ENCODE measurements at places on chromosomes 1 and 21.
A peak's percentile ranks its signal among the peaks of the same experiment; 100 is the strongest.

GRCh38 chr1:67948151-67949080 is 102.0 kb downstream of the DIRAS3 start:
- no peak for DNase-seq

DNA sequence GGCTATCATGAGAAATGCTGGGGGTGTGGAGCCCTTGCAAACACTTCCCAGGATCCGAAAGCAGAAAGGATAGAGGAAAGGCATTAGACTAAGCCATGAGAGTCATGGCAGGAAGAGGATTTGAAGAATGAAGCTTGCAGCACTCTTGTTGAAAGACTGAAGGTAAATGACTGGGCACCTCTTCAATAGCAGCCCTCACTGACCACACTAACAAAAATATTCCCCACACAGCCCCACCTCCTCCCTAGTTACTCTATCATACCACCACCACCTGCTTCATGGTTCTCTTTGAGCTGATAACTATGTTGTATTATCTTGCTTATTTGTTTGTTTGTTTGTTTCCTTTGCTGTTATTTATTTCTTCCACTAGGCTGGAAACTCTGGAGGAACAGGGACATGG is 13.2 kb upstream of the ATP1A1 start:
- DNase-seq, result no peak

- DNase-seq, result no peak
Observed at GRCh38 chr1:243729956-243730355, 120.1 kb downstream of the AKT3 start.

DNA sequence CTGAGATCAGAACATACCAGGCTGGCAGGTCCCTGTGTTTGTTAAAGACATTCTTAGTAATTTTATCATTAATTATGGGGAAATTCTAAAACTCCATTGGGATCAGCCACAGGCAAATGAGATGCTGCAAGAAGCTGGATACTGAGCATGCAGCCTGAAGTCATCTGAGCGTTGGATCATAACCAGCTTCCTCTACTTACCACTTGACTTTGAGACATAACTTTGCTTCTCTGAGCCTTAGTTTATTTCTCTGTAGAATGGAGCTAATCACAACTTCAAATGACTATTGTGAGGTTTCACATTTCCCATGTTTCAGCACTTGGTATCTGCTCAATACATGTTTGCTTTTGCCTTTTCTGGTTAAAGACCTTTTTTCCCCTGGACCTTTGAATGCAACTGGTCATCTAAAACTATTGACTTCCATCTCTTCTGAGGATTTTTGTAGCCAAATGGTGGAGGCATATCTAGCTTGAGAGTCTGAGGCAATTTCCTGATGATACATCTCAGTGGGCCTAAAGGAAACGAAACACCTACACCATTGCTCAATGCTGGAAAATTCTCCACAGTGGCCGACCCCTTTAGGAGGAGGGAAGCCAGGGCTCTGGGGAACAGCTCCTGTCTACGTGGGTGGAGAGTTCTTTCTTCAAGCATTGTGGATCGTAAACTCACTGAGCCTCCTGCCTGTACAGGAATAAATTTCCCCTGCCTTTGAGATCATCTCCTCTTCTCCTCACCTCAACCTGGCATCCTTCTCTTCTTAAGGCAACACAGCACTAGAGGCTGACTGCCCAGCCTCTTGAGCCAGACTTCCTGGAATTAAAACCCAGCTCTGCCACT is 109.1 kb upstream of the HOOK1 start:
- DNase-seq, result no peak

DNA sequence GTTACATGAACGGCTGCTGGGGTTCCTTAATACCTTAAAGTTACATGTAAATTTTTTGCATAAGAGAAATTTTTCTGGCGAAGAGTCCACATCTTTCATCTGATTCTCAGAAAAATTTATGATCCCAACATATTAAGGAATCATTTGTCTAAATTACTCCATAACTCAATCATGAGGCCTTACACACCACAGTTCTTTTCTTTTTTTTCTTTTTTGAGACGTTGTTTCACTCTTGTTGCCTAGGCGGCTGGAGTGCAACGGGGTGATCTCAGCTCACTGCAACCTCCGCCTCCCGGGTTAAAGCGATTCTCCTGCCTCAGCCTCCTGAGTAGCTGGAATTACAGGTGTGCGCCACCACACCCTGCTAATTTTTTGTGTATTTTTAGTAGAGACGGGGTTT is 2.1 kb upstream of the S100A11 start:
- no peak for DNase-seq

GRCh38 chr1:3135073-3135702 is 66.2 kb downstream of the PRDM16 start:
- no peak for DNase-seq

DNA sequence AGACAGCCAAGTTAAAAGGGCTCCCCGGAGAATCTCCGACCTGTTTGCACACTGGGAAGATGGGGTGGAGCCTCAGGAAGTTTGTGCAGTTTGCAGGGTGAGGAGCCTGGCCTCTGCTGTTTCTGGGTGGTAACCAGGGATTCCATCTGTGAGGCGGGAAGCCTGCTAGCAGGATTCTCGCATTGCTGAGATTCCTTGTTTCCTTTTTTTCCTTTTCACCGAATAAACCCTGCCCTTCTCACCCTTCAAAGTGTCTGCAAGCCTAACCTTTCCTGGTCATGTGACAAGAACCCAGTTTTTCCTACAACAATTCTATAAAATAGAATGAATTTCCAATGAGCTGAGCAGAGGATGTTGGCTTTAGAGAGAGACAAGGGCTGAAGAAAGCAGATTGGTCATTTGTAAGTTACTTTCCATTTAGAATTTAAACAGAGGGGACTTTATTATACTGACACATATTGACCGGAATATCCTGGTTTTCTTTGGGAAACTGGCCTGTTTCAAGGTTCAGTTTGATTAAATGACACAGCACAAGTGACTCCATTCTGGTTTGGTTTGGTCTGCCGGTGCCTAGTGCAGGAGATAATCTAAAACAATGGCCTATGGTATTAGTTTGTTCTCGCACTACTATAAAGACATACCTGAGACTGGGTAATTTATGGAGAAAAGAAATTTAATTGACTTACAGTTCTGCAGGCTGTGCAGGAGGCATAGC is 48.7 kb upstream of the DNAH14 start:
- no peak for DNase-seq

DNA sequence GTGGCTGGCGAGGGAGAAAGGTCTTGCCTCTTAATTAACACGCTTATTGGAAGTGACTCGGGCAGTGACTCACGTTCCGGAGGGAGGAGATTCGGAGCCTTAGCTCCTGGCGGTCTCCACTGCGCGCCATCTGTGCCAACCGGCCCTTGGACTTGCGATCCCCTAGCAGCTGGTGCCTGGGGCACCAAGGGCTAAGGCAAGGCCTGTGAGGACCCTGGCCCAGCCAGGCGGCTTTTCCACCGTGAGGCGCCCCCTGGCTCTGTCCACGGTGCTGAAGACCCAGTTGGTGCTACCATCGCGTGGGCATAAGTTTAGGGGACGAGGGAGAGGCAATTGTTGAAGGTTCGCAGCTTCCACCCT is 1.3 kb upstream of the SYT6 start:
- DNase-seq, result peak; percentile 65

GRCh38 chr21:35426469-35426868 is 377.4 kb upstream of the RUNX1 start:
- no peak for DNase-seq

DNA sequence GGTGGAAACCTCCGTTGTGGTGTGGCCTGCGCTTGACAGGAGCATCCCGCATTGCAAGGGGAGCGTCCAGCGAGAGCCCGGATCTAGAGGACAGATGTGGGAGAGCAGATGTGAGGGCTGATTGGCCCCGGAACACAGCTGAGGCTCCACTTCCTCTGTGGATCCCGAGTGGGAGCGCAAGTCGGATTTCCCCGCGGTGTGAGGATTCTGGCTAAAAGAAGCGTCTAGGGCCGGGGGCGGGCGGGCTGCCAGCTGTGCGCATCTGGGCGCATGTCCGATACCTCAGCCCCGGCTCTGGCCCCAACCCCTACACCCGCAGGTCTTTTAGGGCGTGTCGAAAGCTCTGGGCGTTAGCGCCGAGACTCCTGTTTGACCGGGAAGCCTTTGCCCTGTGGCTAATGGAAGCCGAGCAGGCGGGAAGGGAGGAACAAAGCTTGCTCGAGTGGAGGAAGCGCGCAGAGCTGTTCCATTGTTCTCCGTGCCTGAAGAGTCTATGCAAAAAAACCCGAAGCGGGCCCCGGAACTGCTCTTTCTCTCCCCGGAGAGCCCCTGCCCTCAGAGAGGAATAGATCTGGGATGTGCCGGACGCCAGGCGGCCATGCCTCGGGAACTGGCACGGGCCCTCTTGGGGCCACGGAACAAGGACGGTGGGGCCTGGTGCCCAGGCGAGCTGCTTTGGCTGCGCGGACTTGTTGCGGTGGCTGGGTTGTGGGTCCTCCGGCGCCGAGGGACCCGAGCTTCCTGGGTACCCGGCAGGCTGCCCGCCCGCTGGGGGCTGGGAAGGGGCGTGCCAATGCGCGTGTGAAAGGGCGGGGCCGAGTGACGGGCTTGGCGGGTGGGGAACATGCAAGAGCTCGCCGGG is 111.1 kb downstream of the NAV1 start:
- peak; percentile 14 for DNase-seq

Data from NCI-H524 treated with DMSO at 0.1 percent for 48 hours (cell line).